ENCODE measurements at places on chromosomes 2 and 18.

- DNase-seq, result no peak
Observed at GRCh38 chr2:17199741-17200140, 318.5 kb downstream of the RAD51AP2 start.

GRCh38 chr2:194445226-194445625, 1211.8 kb upstream of the SLC39A10 start:
- DNase-seq, result no peak

GRCh38 chr2:176566961-176567360, 297.7 kb downstream of the MTX2 start:
- DNase-seq, result no peak

- DNase-seq, result no peak
Observed at GRCh38 chr18:7146067-7146466, 28.5 kb upstream of the LAMA1 start.

- no peak for DNase-seq
Observed at GRCh38 chr18:57589161-57589560, 2.7 kb upstream of the FECH start.

DNA sequence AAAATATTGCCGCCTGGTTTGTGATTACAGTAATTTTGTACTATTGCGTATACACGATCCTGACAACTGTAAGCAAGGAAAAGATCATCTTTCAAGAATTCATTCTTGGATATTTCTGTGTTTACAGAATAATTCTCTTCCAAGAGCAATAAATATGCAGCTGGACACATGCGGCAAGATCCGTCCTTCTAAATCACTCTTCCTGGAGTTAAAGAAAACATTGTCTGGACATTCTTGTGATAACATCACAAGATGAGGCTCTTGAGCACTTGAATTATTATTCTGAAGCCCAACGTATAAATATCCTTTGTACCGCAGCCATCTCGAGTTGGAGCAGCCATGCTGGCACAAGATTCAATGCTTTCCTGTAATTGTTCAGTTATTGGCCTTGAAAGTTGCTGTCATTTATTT, 9.9 kb downstream of the FHL2 start:
- no peak for DNase-seq

- DNase-seq, result no peak
Observed at GRCh38 chr2:73971722-73972121, 13.0 kb upstream of the TET3 start.

DNA sequence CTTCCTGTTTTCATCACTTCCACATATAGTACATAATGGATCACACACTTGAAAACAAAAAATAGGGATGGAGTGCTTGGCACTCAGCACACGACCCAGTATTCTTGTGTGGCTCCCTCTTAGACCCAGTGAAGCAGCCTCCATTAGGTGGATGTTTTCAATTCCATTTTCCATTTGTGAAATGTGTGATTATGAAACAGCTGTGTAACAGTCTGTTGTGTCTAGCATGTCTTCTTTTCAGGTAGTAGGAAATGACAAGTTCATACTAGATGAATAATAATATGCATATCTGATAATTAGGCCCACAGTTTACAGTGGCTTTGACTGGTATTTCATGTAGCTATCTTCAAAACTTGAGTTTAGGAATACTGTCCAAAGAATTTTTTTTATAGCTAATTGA, 35.5 kb downstream of the EML6 start:
- DNase-seq, result no peak

GRCh38 chr2:152440460-152440859, 105.5 kb downstream of the FMNL2 start:
- no peak for DNase-seq

GRCh38 chr2:155266109-155266508, 567.6 kb downstream of the KCNJ3 start:
- no peak for DNase-seq

DNA sequence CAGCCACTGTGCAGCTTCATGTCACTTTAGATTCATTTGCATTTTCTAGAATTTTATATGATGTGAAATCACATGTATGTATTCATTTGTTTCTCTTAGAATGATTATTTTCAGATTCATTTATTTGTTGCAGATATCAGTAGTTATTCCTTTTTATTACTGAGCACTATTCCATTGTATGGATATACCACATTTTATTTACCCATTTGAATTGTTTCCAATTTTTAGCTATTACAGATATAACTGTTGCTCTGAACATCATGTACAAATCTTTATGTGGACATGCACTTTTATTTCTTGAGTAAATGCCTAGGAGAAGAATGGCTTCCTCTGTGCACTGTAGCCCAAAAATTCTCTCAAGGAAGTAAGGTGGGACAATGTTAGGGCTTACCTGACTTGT, 767.8 kb upstream of the FANCL start:
- DNase-seq, result no peak

GRCh38 chr2:26898480-26899078, 50.6 kb downstream of the DPYSL5 start:
- no peak for DNase-seq

DNA sequence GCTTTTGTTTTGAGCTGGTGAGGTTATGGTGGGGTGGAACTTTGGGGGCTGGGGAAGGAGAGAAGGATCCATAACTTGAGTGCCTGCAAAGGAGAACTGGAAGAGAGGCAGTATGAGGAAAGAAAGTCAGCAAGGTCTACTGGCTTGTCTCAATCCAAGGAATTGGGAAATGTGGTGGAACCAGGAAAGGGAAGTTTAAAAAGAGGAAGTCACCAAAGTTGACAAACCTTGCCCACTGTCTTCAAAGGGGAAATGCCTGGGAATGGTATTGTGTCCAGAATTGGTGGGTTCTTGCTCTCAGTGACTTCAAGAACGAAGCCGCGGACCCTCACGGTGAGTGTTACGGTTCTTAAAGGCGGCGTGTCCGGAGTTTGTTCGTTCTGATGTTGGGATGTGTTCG, 304.1 kb upstream of the FAM98A start:
- DNase-seq, result no peak

- peak; percentile 90 for DNase-seq
Observed at GRCh38 chr18:3771121-3771971, 321.4 kb downstream of the TGIF1 start.

DNA sequence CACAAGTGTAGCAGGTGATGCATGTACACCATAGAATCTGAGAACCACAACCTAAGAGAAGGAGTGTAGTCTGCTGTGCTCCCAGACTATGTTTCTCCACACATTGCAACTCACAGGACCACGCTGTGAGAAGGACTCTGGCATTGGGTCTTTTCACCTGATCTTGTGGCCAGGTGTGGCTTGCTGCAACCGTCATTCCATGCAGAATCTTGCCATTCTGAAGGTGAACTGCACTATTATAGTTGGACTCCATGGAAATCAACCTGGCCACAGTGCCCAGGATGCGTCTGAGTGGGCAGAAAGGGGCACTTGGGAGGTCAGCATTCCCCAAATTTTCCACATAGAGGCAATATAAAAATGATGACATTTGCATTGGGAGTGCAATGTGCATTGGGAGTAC, 122.2 kb downstream of the CAPN13 start:
- DNase-seq, result no peak

DNA sequence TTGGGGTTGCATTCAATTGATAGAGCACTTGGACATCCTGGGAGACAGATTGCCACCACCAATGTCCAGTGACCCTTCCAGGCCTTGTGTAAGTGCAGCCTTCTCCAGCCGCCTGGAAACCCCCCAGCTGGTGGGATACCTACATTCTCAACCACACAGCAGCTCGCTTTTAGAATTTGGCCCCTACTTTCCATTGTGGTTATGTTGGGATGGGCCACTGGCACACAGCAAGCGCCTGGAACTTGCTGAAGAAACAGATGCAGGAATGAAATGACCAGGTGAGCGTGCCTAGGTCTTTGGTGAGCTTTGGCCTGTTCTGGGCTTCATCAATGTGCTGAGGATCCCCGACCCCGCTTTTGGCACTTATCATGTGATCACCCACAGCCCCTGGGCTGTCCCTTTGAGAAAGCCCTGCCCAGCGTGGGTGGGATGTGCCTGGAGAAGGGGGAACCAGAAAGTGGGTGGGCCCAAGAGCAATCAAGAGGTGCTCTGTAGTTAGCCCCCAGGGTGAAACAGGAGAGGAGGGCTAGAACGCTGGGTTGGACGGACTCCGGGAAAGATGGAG, 16.0 kb upstream of the NTSR2 start:
- DNase-seq, result no peak

DNA sequence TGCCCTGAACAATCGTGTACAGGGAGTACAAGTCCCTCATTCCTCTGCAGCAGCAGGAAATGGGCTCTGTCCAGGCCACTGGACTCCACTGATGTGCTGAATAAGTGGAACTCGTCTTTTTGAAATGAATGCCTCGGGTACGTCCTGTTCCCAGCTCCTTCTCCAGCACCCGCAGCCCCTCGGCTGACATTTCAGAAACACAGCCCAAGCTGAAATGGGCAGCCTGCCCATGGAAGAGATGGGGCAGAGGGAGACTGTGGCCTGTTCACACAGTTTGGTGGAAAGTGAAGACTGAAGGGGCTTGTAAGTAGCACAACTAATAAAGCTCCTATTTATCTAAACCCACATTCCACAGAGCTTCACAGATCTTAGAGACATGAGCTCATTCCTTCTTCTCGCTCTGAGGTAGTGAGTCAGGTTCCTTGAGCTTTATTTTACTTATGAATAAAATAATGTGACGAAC, 498.6 kb downstream of the TXNL1 start:
- peak; percentile 60 for DNase-seq

DNA sequence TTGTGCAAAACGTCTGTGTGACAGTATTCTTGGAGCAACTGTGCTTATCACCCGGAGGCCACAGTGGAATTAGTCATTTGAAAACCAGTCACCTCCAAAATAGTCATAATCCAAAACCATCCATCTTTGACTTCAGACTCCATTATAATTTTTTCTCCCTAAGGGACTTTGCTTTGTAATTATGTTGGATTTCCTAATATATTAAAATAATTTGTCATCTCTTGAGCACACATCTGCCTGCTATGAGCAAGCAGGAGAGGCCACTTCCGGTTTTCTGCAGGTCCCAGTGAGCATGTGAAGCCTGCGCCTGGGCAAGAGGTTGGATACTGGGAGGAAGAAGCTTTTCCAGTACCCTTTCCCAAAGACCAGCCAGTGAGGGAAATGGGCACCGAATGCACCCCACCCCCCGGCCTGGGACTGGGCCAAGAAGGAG, 57.7 kb downstream of the ODC1 start:
- no peak for DNase-seq
